T-helper 9 cell (primary cell): ENCODE measurements at places on chromosomes 11 and 22.

DNA sequence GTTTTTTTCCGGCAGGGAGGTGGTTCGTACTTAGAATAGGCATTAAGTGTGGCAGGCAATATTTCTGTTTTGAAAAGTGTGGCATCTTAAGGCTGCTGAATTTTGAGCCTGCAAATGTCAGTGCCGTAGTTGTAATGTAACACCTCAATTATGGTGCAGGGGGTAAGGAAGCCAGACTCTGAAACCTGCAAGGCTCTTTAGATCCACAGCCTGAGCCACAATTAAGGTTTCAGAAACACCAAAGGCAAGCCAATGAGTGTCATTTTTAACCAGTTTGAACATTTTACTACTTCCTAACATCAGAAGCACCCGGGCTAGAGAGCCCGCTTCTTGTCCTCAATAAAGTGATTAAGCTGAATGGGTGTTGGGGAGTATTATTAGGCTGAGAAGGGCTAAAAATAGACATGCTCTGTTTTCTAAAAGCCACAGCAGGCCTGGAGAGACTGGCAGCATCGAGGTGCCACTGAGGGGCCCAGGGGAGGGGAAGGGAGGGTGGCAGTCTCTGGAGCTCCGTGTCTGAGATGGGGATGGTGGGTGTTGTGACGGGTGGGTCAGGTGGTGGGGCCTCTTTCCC, 113.4 kb downstream of the ZBTB16 start:
- DNase-seq = no peak

DNA sequence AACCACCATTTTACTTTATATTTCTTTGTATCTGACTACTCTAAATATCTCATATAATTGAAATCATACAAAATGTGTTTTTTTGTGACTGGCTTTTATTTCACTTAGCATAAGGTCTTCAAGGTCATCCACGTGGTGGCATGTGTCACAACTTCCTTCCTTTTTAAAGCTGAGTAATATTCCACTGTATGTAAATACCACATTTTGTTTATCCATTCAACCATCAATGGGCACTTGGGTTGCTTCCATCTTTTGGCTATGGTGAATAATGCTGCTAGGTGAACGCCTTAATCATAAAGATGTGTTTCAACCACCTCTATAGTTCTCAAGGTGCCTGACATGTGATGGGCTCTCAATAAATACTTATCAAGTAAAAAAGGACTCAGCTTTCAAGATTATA, 15.5 kb downstream of the RAB30 start:
- DNase-seq = no peak

DNA sequence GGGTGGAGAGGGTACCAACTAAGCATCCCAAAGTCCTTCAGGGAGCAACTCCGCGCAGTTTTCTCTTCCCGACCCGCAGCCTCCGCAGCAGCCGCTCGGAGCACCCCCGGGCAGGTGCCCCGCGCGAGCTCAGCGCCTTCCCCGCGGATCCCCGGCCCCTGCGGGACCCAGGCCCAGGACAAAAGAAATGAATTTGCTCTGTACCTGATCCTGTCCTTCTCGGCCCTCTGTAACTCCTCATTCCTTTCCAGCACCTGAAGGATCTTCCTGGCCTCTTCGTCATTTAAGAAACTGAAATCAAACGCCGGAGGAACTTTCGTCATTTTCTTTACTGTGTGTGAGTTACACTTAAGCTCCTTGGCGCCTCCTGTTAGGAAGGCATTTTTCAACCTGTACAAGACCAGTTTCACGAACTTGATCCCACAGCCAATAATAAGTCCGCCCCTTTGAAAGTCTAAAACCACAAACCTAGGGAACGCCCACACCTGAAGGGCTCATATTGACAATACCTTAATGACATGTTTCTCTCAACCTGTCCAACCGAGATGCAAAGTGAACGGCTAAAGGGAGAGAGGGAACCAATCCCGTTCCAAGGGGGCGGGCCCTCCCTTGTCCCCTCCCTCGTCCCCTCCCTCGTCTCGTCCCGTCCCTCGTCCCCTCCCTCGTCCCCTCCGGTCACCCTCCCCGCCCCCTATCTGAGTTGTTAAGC, at the start of gene EXPH5:
EXPH5 (minus strand) TSS at position 555 of the 709 bp plus-strand sequence; CDS start at position 323, 232 bp downstream.
- peak; percentile 73 for DNase-seq

DNA sequence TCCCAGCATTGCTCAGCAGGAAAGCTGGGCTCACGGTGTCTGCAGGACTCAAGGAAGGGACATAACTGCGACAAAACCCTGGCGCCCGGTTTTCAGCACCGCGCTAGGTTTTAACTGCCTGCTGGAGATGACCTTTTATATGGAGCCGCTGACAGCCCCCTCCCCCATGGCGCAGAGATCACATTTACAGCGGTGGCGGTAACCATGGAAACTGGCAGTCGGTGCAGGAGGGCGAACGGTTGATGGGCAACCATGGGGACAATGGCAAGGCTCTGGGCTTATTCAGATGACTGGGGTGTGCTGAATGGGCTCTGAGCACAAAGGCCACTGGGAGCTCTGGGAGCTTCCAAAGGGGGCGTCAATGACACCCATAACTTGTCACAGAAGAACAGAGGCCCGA, 37.2 kb downstream of the CELSR1 start:
- DNase-seq = no peak

GRCh38 chr22:42269432-42270175, 849 bp downstream of the TCF20 start:
- DNase-seq = peak; percentile 66

DNA sequence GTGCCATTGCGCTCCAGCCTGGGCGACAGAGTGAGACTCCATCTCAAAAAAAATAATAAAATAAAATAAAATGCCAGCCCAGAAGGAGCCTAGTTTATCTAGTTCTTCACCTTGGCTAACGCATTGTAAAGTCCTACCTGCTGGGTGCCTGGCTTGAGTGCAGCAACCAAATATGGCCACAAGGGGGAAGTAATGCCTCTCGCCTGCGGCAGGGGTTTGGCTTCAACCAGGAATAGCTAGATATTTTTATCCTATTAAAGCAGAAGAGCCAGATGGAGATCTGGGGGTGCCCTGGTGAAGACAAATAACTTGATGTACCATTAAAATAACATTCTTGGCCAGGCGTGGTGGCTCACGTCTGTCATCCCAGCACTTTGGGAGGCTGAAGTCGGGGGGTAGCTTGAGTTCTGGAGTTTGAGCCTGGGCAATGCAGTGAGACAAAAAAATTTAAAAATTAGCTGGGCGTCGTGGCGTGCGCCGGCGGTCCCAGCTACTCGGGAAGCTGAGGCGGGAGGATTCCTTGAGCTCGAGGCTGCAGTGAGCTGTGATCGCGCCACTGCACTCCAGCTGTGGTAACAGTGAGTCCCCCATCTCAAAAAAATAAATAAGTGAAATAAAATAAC, 20.6 kb upstream of the PLEKHB1 start:
- DNase-seq = peak; percentile 50

- no peak for DNase-seq
These were observed 723.0 kb downstream of the KCNA4 start for GRCh38 chr11:29293825-29294224.

GRCh38 chr11:64352099-64352994, 6.6 kb upstream of the RPS6KA4 start:
- no peak for DNase-seq
